Progenitor cell of endocrine pancreas (in vitro differentiated cells): ENCODE measurements at places on chromosomes 6 and 20. TPM values are rescaled to one million over a fixed set of nuclear protein-coding genes. Genes with fewer than 3 reads are reported as not detected.
A peak's percentile ranks its signal among the peaks of the same experiment; 100 is the strongest.

Gene NKAIN2
- total RNA-seq, result 2.5 and 3.1 TPM in 2 replicates

Gene PAX1
- 1.3 and 3.3 TPM in 2 replicates for total RNA-seq

Gene NOX3
- not detected in 2 replicates for total RNA-seq

Gene MCM9
- 24.7 and 25.1 TPM in 2 replicates for total RNA-seq

Gene TAGAP
- not detected in 2 replicates for total RNA-seq

Gene SPTLC3
- 42.7 and 52.2 TPM in 2 replicates for total RNA-seq

Gene MUC21
- total RNA-seq, result not detected in 2 replicates

Gene HCRTR2
- not detected in 2 replicates for total RNA-seq

Gene BTNL2
- total RNA-seq, result not detected in 2 replicates

Gene DLK2
- 0.60 and 0.73 TPM in 2 replicates for total RNA-seq

- no peak overlapping the region for H3K27ac ChIP-seq
- DNase-seq, result no peak
- no peak overlapping the region for H3K4me3 ChIP-seq
- peaks cover 10% of the 10 kb centered on the region for H3K4me1 ChIP-seq
These were observed 66.4 kb downstream of the PKHD1 start for GRCh38 chr6:52020945-52021570.

DNA sequence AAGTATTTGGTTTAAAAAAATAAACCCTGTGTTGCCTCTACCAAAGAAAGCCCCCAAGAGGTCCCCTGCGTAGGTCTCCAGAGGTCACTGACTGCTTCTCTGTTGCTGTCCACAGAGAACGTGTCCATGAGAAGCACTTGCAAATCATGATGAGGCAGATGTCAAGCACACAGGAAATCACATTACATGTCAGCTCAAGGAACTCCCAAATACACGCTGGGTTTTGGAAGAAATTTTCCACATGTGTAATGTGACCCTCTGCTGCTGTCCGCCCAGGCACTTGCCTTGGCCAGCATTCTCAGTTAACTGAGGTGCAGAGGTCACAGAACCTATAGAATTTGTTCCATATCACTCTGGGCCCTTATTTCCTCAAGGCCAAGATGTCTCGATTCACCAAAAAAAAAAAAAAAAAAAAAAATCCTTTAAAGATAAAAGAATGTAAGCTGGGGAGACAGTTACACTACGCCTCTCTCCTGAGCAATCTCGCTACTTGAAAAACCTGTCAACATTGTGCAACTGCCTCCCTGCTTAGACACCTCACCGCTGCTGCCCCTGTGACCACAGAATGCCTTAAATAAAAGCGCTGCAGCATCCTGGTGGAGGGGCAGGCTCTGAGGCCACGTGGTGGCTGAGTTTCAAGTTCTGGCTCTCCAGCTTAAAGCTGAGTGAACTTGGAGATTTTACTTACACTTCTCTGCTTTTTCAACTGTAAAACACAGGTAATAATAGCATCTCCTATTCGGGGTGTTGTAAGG lies 42.3 kb downstream of the SLC22A23 start:
- H3K4me3 ChIP-seq, result no peak overlapping the region
- no peaks in the 10 kb centered on the region for H3K27me3 ChIP-seq
- H3K4me1 ChIP-seq, result peaks cover 33% of the 10 kb centered on the region
- no peak for DNase-seq
- peaks cover 11% of the 10 kb centered on the region for H3K36me3 ChIP-seq

GRCh38 chr6:16148498-16148897 lies 19.6 kb downstream of the MYLIP start:
- H3K4me3 ChIP-seq, result peak overlapping the region; percentile 16
- H3K27ac ChIP-seq, result no peak overlapping the region
- H3K27me3 ChIP-seq, result no peaks in the 10 kb centered on the region
- peaks cover 17% of the 10 kb centered on the region for H3K4me1 ChIP-seq
- H3K36me3 ChIP-seq, result peaks cover 63% of the 10 kb centered on the region

GRCh38 chr20:61875221-61875885 lies 190.3 kb downstream of the TAF4 start:
- H3K4me3 ChIP-seq, result no peak overlapping the region
- no peak for DNase-seq
- no peak overlapping the region for H3K27ac ChIP-seq
- H3K4me1 ChIP-seq, result no peaks in the 10 kb centered on the region
- H3K36me3 ChIP-seq, result no peaks in the 10 kb centered on the region
- H3K27me3 ChIP-seq, result peaks cover 2% of the 10 kb centered on the region

DNA sequence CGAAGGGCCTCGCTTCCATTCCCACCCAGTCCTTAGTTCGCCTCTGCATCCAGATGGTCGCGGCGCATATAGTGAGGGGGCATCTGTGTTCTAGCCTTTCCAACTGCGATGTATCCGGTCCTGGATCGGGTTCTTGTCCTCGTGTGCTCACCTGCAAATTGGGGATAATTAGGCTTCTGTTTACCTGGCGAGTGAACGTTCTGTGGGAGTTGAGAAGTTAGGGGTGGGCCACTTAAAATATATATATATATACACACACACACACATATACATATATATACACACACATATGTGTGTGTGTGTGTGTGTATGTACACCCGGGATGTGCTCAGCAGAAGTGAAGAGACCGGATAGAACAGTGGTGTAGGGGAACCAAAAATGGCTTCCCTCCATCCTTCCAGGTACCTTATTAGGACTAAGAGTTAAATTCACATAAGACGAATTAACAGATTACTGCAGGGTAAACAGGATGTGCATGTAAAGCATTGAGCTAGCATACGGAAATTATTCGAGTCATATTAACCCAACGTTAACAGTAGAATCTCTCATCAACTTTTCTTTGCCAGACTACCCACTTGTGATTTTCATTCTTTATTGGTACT lies 537 bp downstream of the CSTF1 start:
- no peaks in the 10 kb centered on the region for H3K27me3 ChIP-seq
- peak overlapping the region; percentile 90 for H3K27ac ChIP-seq
- DNase-seq, result no peak

DNA sequence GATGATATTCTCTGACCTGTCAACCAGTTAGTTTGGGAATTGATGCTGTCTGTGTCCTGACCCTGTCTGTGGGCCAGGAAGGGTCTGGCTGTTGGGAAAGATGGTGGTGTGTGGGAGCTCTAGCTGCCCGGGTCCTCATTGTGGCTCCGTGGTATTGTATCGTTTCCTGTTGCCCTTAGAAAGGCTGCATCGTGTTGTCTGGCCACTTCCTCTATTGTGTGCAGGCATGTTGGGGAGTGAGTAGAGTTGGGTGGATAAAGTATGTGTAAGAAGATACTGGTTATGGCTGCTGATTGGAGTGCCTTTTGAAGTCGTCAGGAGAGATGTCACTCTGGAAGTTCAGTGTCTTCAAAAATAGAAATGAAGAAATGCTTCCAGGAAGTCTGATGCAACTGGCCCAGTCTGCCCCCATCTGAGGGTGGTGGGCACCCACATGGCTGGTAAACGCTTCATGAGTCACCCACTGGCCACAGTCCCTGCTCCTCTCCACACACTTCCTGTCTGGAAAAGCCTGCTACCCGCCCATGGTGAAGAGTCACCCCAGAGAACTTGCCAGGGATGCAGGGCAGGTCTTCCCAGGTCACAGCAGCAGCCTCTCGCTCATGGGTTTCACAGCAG lies 27.9 kb downstream of the PPARD start:
- DNase-seq, result no peak
- no peak overlapping the region for H3K27ac ChIP-seq
- peaks cover 3% of the 10 kb centered on the region for H3K4me1 ChIP-seq

DNA sequence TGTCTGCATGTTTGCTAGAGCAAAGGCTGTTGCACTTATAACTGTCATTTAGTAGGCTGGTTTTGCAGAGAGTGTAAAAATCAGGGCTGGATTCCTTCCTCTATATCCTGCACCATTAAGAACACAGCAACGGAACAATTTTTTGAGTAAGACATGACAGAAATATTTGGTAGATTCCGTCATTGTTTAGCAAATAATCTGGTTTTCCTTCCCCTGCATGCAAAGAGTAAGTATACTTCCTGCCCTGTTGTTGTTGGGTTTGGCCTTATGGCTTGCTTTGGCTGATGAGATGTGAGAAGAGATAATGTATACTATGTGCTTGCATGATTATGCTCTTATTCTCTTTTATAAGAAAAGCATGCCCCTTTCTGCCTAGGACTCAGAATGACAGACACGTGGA lies 23.8 kb downstream of the MANEA start:
- H3K27me3 ChIP-seq, result no peaks in the 10 kb centered on the region
- H3K4me1 ChIP-seq, result peaks cover 10% of the 10 kb centered on the region
- no peak overlapping the region for H3K4me3 ChIP-seq
- no peak overlapping the region for H3K27ac ChIP-seq
- H3K36me3 ChIP-seq, result no peaks in the 10 kb centered on the region

GRCh38 chr6:54248994-54249393 lies 59.2 kb upstream of the TINAG start:
- no peak overlapping the region for H3K4me3 ChIP-seq
- no peak for DNase-seq
- H3K27ac ChIP-seq, result no peak overlapping the region
- H3K4me1 ChIP-seq, result no peaks in the 10 kb centered on the region
- H3K36me3 ChIP-seq, result no peaks in the 10 kb centered on the region

GRCh38 chr20:46999801-47000465 lies 105.3 kb downstream of the EYA2 start:
- no peak overlapping the region for H3K4me3 ChIP-seq
- H3K27me3 ChIP-seq, result peaks cover 6% of the 10 kb centered on the region
- DNase-seq, result no peak
- no peaks in the 10 kb centered on the region for H3K36me3 ChIP-seq
- peaks cover 8% of the 10 kb centered on the region for H3K4me1 ChIP-seq

- H3K27me3 ChIP-seq, result no peaks in the 10 kb centered on the region
- no peak overlapping the region for H3K27ac ChIP-seq
- peaks cover 2% of the 10 kb centered on the region for H3K36me3 ChIP-seq
- H3K4me3 ChIP-seq, result no peak overlapping the region
These were observed 107.4 kb upstream of the NAA20 start for GRCh38 chr20:19909725-19910124.

DNA sequence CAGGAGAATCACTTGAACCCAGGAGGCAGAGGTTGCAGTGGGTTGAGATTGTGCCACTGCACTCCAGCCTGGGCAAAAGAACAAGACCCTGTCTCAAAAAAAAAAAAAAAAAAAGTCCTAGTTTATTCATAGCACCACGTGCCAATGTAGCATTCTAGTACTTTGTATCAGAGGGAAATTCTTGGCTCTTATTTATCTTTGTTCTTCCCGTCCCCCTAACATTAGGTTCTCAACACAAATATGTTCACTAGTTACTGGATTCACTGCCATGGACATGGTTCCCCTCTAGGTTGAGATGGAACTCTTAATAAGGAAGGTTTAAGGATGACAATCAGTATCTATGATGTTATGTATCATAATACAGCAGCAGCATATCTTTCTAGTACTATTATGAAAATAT lies 178.5 kb downstream of the KIF6 start:
- H3K4me1 ChIP-seq, result peaks cover 3% of the 10 kb centered on the region
- H3K36me3 ChIP-seq, result no peaks in the 10 kb centered on the region
- H3K27ac ChIP-seq, result no peak overlapping the region
- peaks cover 4% of the 10 kb centered on the region for H3K27me3 ChIP-seq
- no peak overlapping the region for H3K4me3 ChIP-seq
- no peak for DNase-seq

GRCh38 chr6:71466362-71466761 lies 177.8 kb downstream of the OGFRL1 start:
- no peaks in the 10 kb centered on the region for H3K36me3 ChIP-seq
- DNase-seq, result no peak
- H3K4me1 ChIP-seq, result no peaks in the 10 kb centered on the region
- no peaks in the 10 kb centered on the region for H3K27me3 ChIP-seq
- H3K27ac ChIP-seq, result no peak overlapping the region
- H3K4me3 ChIP-seq, result no peak overlapping the region

- DNase-seq, result no peak
- H3K36me3 ChIP-seq, result no peaks in the 10 kb centered on the region
- no peaks in the 10 kb centered on the region for H3K4me1 ChIP-seq
- peaks cover 10% of the 10 kb centered on the region for H3K27me3 ChIP-seq
- H3K4me3 ChIP-seq, result no peak overlapping the region
- no peak overlapping the region for H3K27ac ChIP-seq
These were observed 15.0 kb downstream of the OR2B3 start for GRCh38 chr6:29071831-29072723.

DNA sequence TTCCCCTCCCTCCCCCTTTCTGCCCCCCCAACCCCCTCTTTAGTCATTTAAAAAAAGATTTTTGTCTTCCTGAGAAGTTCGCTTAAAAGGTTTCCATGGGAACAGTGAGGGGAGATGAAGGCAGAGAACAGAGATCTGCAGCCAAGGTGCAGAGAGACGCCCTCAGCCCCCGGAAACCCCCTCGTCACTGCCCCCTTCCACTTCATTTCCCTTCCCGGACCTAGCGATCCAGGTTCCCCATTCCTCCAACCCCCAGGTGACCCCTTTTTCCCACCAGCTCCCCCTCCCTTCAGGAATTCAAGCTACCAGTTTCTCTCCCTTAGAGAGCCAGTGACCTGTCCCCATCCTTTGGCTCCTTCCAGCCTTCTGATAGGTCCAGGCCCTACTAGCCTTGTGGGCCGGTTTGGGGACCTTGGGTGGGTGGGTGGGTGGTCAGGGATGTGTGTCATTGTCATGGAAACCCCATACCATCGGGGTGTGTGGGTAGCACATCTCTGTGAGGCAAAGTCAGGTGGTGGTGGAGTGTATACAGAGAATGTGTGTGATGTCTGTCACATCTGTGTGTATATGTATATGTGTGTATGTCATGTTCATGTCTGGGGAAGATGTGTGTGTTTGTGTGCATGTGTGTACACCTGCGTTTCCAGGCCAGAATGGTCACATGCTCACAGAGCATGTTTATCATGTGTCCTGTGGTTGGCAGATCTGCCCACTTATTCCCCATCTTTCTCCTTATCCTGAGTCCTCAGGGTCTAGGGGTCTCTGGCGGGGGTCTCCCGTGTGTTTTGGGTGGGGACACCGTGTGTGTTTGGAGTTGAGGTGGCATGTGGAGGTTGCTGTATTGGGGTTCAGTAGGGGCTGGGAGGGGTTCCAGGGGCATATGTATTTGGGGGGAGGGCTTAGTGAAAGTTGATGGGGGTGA lies 7.0 kb downstream of the SYNGAP1 start:
- peaks cover 57% of the 10 kb centered on the region for H3K4me1 ChIP-seq
- no peaks in the 10 kb centered on the region for H3K27me3 ChIP-seq
- H3K4me3 ChIP-seq, result peak overlapping the region; percentile 85
- DNase-seq, result no peak

DNA sequence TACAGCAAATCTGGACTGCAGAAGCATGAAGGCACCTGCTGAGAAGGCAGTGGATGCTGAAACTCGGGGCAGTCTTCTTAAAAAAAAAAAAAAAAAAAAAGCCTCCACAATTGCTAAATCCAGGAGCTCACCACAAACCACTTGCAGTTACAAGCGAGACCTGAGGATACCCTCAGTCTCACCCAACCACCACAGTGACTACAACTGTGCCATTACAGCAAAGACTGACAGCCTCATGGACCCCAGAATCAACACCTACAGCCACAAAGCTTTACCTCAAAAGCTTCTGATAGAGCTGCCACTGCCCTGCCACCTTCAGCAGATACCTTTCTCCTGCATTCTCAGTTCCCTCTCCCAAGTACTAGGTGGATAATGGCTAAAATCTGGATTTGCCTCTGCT lies 9.0 kb downstream of the COL21A1 start:
- no peak overlapping the region for H3K27ac ChIP-seq
- H3K27me3 ChIP-seq, result no peaks in the 10 kb centered on the region
- no peak for DNase-seq
- H3K4me3 ChIP-seq, result no peak overlapping the region
- no peaks in the 10 kb centered on the region for H3K36me3 ChIP-seq

GRCh38 chr20:598133-598850 lies 11.8 kb downstream of the TCF15 start:
- H3K36me3 ChIP-seq, result no peaks in the 10 kb centered on the region
- no peak for DNase-seq
- H3K4me1 ChIP-seq, result no peaks in the 10 kb centered on the region

- no peak for DNase-seq
- no peaks in the 10 kb centered on the region for H3K4me1 ChIP-seq
- H3K27ac ChIP-seq, result no peak overlapping the region
- H3K4me3 ChIP-seq, result no peak overlapping the region
- no peaks in the 10 kb centered on the region for H3K27me3 ChIP-seq
These were observed 51.0 kb downstream of the RPS12 start for GRCh38 chr6:132865364-132865763.
